ENCODE measurements at places on chromosomes 12 and 14.

DNA sequence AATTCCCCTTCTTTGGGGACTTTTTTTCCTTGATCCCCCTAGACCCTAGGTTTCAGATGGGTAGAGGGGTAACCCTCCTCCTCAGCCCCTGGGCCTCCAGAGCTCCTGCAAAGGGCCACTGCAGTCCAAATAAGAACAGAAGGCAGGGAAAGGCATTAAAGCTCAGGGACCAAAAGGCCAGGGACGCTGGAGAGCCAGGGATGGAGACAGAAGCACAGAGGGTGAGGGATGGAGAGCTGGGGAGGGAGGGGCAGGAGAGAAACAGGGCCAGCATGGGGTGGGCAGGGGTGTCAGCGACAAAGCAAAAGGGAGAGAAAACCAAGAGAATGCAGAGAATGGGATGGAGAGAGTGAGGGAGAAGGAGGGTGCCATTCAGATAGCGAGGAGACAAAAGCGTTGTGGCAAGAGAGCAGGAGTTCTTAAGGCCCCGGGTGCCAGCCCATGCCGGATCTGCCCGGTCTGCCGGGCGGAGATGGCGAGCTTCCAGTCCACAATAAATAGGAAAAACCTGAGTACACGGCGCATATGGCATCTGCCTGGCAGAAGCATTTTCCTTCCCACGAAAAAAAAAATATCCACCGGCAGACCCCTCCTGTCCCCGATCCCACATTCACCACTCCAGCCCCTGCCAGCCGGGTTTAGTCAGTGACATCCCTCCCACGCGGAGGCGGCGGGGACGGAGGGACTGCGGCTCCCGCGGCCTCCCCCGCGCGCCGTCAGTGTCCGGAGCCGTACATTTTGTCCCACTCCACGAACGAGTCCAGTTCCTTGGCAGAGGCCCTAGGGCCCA, 28.6 kb downstream of the FIGNL2 start:
- no peaks in the 10 kb centered on the region for H3K4me1 ChIP-seq
- DNase-seq = no peak
- peaks cover 8% of the 10 kb centered on the region for H3K27me3 ChIP-seq
- H3K36me3 ChIP-seq = no peaks in the 10 kb centered on the region
- no peak overlapping the region for H3K4me3 ChIP-seq
- no peak overlapping the region for H3K27ac ChIP-seq

DNA sequence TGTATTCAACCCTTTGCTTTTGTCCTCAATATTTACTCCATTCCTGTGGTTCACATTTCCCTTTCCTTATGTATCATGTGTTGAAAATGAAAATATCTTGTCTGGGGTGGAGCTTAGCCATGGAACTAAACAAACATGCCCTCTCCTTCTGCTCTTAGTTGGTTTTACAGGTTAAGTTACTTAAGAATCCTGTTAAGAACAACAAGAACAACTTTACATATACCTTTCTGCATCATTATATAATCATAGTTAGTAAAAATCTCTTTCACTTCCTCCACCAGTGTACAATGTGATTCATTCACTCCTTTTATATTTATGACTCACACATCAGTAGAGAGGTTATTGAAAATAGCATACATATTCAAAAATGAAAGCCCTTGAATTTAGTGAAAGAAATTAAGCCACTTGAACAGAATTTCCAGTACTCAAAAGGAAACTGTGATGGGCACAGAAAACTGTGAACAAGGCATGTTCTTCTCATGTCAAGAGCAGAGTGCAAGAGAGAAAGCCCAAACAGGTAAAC, 307.7 kb downstream of the CCDC91 start:
- H3K4me3 ChIP-seq = no peak overlapping the region
- peak; percentile 21 for DNase-seq
- H3K27me3 ChIP-seq = no peaks in the 10 kb centered on the region
- peaks cover 5% of the 10 kb centered on the region for H3K4me1 ChIP-seq
- H3K36me3 ChIP-seq = no peaks in the 10 kb centered on the region

GRCh38 chr12:70271025-70271424, 27.8 kb downstream of the CNOT2 start:
- no peak overlapping the region for H3K4me3 ChIP-seq
- DNase-seq = no peak
- H3K27me3 ChIP-seq = no peaks in the 10 kb centered on the region
- no peaks in the 10 kb centered on the region for H3K36me3 ChIP-seq
- no peak overlapping the region for H3K27ac ChIP-seq

- H3K4me1 ChIP-seq = peaks cover 8% of the 10 kb centered on the region
- no peaks in the 10 kb centered on the region for H3K27me3 ChIP-seq
- H3K4me3 ChIP-seq = no peak overlapping the region
- H3K36me3 ChIP-seq = peaks cover 2% of the 10 kb centered on the region
- H3K27ac ChIP-seq = no peak overlapping the region
- DNase-seq = no peak
Observed at GRCh38 chr12:94602024-94602423, 48.3 kb downstream of the TMCC3 start.

- H3K36me3 ChIP-seq = no peaks in the 10 kb centered on the region
- no peaks in the 10 kb centered on the region for H3K4me1 ChIP-seq
- no peak overlapping the region for H3K4me3 ChIP-seq
- H3K27me3 ChIP-seq = no peaks in the 10 kb centered on the region
Observed at GRCh38 chr12:9096563-9097176, 19.0 kb downstream of the A2M start.

GRCh38 chr14:33282331-33283230, 343.9 kb downstream of the NPAS3 start:
- H3K36me3 ChIP-seq = no peaks in the 10 kb centered on the region
- H3K4me1 ChIP-seq = no peaks in the 10 kb centered on the region
- no peak for DNase-seq
- H3K27me3 ChIP-seq = no peaks in the 10 kb centered on the region
- H3K4me3 ChIP-seq = no peak overlapping the region

DNA sequence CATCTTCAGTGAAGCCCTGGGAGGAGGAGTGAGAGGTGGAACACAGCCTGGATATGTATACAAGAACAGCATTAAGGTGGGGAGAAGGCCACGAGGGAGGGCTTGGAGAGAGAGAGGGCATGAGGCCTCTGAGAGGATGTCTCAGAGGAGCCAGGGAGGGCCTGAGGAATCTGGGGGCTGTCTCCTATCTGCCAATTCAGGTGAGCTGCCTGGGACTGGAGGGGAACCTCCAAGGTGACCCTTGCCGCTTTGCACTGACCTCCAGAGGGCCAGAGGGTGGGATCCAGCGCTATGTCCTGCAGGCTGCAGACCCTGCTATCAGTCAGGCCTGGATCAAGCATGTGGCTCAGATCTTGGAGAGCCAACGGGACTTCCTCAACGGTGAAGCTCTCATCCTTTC, 4.4 kb downstream of the ARHGEF25 start:
- H3K27me3 ChIP-seq = peaks cover 12% of the 10 kb centered on the region
- no peak overlapping the region for H3K4me3 ChIP-seq
- peaks cover 10% of the 10 kb centered on the region for H3K4me1 ChIP-seq
- DNase-seq = no peak
- no peaks in the 10 kb centered on the region for H3K36me3 ChIP-seq
- no peak overlapping the region for H3K27ac ChIP-seq

GRCh38 chr14:60249321-60250256, 568 bp downstream of the PPM1A start:
- no peak for DNase-seq
- H3K36me3 ChIP-seq = no peaks in the 10 kb centered on the region
- peak overlapping the region; percentile 87 for H3K4me3 ChIP-seq

DNA sequence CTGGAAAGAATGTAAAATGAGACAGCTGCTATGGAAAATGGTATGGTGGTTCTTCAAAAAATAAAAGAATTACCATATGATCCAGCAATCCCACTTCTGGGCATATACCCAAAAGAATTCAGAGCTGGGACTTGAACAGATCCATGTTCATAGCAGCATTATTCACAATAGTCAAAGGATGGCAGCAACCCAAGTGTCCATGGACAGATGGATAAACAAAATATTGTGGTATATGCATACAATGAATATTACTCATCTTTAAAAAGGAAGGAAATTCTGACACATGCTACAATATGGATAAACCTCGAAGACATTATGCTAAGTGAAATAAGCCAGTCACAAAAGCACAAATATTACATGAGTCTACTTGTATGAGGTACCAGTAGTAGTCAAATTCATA, 9.1 kb downstream of the RAB2B start:
- no peak for DNase-seq
- H3K27me3 ChIP-seq = no peaks in the 10 kb centered on the region
- H3K4me3 ChIP-seq = no peak overlapping the region
- H3K36me3 ChIP-seq = peaks cover 6% of the 10 kb centered on the region

DNA sequence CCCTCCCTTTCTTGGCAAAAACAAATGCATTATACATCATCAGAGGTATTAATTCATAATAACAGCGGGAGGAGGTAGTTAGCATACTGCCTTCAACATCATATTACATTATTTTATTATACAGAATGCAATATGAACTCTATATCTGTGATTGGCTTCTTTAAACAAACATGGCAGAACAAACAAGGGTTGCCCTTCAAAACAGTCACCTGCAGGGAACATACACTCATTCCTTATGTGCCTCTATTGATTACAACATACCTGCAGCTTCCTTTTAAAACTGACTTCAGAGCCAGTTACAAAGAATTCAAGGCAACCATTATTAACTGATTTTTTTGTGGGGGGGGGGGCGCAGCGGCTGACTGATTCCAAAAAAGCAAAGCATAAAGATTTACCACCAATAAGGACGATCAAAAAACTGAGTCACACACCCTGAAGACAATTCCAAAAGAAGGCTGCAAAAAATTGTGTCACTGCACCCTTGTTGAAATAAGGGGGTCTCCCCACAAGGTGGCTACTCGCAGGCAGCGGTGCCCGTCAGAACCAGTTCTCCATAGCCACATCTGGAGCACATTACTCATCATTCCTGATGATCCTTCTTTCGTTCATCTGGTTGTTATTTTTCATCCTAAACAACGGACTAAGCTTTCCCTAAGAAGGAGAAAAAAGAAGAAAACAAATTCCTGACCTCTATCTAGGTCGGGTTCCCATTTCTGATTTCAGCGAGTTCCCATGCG, 51.8 kb downstream of the SMUG1 start:
- H3K4me3 ChIP-seq = no peak overlapping the region
- no peak for DNase-seq
- peaks cover 7% of the 10 kb centered on the region for H3K27me3 ChIP-seq
- no peaks in the 10 kb centered on the region for H3K4me1 ChIP-seq

GRCh38 chr12:13764748-13765147, 216.7 kb downstream of the GRIN2B start:
- H3K27me3 ChIP-seq = no peaks in the 10 kb centered on the region
- DNase-seq = no peak
- no peaks in the 10 kb centered on the region for H3K4me1 ChIP-seq
- H3K36me3 ChIP-seq = no peaks in the 10 kb centered on the region

- H3K27me3 ChIP-seq = no peaks in the 10 kb centered on the region
- H3K36me3 ChIP-seq = peaks cover 23% of the 10 kb centered on the region
- H3K4me1 ChIP-seq = no peaks in the 10 kb centered on the region
- no peak overlapping the region for H3K4me3 ChIP-seq
Observed at GRCh38 chr12:48084066-48084465, 21.8 kb downstream of the SENP1 start.

GRCh38 chr12:118986050-118986449, 4.7 kb downstream of the SRRM4 start:
- H3K4me3 ChIP-seq = no peak overlapping the region
- H3K27ac ChIP-seq = no peak overlapping the region
- 0 out of 2 replicates have a peak, but pooled peaks cover 1% of the 10 kb centered on the region for H3K27me3 ChIP-seq
- no peaks in the 10 kb centered on the region for H3K36me3 ChIP-seq

DNA sequence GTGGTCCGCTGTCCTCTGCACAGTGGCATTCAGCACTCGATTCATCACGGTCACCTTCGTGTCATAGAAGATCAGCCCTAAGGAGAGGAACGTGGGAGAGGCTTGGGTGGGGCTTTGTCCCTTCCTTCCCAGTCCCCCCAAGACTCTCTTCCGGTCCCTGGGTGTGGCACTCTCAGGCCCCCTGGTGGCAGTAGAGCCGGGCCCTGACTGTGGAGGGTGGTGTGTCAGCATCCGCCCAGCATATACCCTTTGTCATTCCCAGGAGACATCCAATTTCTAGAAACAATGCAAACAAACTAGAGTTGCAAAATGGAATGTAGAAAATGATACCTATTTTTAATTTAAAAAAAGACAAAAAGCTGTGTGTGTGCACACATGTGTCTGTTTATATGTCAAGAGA, 45.0 kb downstream of the TRAFD1 start:
- peaks cover 6% of the 10 kb centered on the region for H3K36me3 ChIP-seq
- no peak for DNase-seq
- no peaks in the 10 kb centered on the region for H3K27me3 ChIP-seq
- no peak overlapping the region for H3K4me3 ChIP-seq
- H3K27ac ChIP-seq = no peak overlapping the region

DNA sequence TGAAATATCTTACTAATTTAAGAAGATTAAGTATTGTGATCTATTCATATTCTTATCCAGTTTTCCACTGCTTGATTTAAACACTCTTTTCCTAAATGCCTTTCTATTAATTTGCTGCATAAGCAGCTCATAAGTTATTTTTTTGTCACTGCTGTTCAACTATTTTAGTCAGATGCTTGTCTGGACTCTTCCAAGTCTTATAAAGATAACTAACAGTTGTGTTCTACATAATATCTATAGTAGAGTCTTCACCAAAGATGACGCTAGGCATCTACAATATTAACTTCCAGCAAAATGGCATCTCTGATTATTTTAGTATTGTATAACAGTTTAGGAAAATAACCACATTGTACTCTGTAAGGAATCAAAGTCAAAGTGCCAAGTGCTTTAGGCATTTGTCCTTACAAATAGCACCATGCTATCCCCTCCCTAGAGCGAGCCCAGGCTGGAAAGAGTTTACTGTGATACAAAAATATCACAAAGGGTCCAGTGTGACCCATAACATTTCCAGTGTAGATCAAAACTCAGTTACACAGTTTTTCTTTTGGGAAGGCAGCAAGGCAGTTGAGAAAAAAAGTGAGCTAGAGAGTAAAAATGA, 98.2 kb downstream of the DENND5B start:
- peaks cover 2% of the 10 kb centered on the region for H3K36me3 ChIP-seq
- no peak overlapping the region for H3K27ac ChIP-seq
- H3K4me3 ChIP-seq = no peak overlapping the region
- H3K27me3 ChIP-seq = no peaks in the 10 kb centered on the region
- H3K4me1 ChIP-seq = peaks cover 2% of the 10 kb centered on the region
- DNase-seq = no peak

DNA sequence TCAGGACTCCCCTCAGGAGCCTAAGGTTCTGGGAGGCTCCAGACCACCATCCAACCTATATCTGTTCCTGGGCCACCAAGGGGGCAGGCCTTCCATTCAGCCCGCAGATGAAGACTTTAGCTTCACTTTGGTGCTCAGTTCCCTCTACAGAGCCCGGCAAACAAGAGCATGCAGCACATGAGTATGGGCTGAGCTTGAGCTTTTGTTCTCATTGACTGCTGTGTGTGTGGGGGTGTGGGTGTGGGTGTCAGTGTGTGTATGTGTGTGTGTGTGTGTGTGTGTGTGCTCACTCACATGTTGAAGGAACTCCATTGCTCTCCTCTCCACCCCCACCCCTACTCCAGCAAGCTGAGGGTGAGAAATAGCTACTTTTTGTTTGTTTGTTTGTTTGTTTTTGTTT, 219.1 kb downstream of the ZFP36L1 start:
- no peaks in the 10 kb centered on the region for H3K36me3 ChIP-seq
- no peaks in the 10 kb centered on the region for H3K4me1 ChIP-seq
- no peaks in the 10 kb centered on the region for H3K27me3 ChIP-seq
- H3K4me3 ChIP-seq = no peak overlapping the region
- DNase-seq = no peak
- no peak overlapping the region for H3K27ac ChIP-seq

- H3K36me3 ChIP-seq = no peaks in the 10 kb centered on the region
- no peak overlapping the region for H3K4me3 ChIP-seq
- H3K27me3 ChIP-seq = no peaks in the 10 kb centered on the region
- no peaks in the 10 kb centered on the region for H3K4me1 ChIP-seq
- DNase-seq = no peak
Observed at GRCh38 chr12:106342397-106343213, 14.9 kb upstream of the POLR3B start.

Measured in GM12878 (cell line).